ENCODE measurements at places on chromosomes 1 and 21.

DNA sequence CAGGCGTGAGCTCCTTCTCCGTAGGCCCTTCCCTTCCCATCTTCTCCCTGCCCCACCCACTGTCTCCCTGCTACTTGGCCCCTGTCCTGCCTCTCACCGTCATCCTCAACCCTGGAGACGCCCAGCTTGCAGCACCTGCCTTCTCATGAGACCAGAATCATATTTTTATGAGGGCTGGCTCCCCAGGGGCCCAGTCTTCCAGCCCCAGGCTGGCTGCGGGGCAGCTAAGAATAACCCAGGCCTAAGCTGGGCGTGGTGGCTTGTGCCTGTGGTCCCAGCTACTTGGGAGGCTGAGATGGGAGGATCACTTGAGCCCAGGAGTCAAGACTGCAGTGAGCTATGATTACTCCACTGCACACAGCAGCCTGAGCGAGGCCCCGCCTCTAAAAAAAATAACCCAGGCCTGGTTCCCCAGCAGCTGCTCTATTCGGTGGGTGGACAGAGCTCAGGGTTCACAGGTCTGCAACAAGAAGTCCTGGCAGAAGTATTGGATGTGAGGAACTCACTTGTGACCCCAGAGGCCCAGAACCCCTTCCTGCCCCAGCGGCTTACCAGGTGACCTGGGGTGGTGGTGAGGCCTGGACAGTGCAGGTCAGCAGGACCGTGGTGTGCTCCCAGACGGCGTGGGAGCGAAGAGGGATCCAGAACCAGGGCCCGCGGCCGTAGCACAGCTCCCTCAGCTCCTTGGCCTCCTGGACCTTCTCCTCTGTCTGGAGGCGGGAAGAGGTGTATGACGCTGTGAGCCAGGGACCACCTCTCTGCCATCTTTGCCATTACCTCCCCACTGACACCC is 6.4 kb downstream of the MYOM3 start:
- no peak for DNase-seq

DNA sequence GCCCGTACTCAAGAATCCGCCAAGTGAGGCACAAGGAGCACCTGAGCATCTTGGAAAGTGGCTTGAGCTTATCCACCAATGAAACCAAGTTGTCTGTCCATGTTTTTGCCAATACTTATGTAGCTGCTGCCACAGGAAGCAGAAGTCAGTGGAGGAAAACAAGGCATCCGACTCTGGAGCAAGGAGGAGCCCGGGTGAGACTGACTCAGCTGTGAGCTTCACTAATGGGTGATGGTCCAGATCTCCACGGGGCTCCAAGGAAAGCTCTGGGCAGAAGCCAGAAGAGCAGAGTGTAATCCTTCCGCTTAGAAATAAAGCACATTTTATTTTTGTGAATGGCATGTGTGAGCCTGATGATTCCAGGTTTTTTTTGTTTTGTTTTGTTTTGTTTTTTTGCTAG is 12.3 kb upstream of the SSR2 start:
- no peak for DNase-seq

DNA sequence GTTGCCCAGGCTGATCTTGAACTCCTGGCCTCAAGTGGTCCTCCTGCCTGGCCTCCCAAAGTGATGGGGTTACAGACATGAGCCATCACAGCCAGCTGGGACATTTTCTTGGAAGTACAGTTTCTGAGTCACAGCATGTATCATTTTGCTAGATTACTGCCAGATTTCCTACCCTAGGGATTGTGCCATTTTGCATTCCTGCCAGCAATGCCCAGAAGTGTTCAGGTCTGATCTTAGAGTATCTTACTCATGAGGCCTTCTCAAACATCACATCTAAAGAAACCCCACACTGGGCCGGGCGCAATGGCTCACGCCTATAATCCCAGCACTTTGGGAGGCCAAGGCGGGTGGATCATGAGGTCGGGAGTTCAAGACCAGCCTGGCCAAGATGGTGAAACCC is 10.2 kb downstream of the BMP8A start:
- no peak for DNase-seq

DNA sequence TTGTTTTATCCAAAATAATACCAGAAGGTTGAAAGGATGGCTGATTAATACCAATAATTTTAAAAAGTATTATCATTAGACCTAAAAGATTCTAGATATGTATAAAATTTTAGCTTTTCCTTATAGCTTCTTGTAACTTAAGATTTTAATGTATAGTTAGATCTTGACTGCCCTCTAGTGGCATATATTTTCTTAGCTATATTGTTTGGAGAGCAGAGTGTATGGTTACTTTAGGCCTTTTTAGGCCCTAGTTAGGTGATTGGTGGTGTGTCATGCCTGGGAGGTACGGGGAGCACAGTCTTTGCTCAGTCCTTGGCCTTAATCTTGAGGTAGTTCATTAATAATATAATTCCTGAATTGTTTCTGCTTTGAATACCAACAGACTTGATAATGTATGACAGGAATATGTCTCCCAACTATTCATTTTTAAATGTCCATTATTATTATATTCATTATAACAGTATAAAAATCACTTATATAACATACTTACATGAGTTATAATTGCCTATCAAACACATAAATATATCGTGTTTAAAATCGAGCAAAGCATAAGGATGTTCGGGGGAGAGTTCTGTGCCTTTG is 328.4 kb downstream of the ZP4 start:
- peak; percentile 33 for DNase-seq

DNA sequence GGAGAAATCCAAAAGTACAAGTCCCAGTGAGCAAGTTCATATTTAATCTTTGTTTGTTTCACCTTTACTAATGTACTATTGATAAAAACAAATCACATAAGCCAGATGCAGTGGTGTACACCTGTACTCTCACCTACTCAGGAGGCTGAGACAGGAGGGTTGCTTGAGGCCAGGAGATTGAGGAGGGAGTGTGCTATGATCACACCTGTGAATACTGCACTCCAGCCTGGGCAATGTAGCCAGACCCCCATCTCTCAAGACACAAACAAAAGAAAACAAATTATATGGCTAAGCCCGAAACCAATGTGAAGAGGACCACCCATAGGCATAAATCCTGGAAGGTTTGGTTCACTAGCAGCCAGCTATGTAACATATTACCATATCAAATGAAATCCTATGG is 9.6 kb upstream of the USP24 start:
- no peak for DNase-seq

- no peak for DNase-seq
Measured at GRCh38 chr1:234281826-234282489, 91.3 kb upstream of the COA6 start.

- no peak for DNase-seq
Measured at GRCh38 chr1:17763417-17763816, 8.3 kb downstream of the ACTL8 start.

DNA sequence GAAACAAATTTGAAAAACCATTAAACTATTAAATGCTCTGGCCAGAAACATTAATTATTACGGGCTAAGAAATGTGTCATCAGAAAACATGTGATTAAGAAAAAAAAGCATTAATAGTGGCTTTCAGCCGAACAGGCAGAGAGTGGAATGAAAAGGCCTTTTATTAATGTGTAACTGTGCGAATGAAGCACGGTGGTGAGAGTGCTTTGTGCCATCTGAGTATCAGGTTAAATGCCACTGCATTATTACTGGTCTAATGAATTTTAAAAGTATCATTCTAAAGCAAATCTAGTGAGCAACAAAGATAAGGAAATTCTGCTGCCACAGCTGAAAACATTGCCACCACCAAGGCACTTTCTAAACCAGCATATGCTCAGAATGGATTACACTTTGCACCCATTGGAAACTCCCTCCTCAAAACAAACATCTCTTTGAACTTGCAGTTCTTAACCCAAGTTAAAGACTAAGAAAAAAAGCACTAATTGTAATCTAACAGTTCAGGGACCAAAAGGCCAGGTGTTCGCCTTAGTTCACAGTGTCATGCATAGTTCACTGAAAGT is 30.0 kb upstream of the SSX2IP start:
- no peak for DNase-seq

DNA sequence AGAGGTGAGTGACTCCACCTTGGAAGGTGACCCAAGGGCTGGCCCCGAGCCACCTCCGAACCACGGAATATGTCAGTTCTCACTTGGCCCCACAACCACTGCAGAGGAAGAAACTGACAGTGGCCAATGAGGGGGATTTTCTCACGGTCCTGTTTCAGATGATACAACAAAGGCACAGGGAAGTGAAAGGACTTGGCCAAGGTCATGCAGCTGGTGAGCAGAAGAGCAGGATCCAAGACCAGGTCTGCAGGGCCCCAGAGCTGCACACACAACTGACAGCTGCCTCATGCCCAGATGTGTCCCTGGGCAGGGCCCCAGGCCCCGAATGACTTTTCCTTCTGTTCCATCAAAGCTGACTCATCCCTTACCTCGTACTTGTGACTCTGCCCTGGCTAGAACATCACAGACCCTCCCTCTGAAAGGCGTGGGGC is 25.8 kb upstream of the EVA1B start:
- peak; percentile 28 for DNase-seq

GRCh38 chr1:204633665-204634064 is 51.9 kb downstream of the LRRN2 start:
- DNase-seq, result no peak

- no peak for DNase-seq
Measured at GRCh38 chr21:31476263-31477022, 132.4 kb upstream of the TIAM1 start.

DNA sequence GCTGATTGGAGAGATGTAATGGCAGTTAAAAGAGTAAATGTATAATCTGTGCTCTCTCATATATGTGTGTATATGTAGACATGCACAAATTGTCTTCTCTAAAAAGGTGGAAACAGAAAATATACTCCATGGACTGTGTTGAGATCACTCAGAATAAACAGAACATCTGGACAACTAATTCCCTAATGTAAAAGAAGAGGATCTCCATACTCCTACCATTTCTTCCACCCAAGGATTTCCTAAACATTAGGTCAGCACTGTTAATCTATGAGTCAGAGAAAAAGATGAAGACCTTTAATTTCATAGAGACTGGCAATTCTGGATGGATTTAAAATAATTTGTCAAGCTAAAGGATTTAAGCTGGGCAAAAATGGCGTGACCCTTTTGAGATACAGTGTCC is 80.1 kb downstream of the ESRRG start:
- no peak for DNase-seq

- no peak for DNase-seq
Measured at GRCh38 chr1:100927276-100927675, 31.4 kb downstream of the SLC30A7 start.

DNA sequence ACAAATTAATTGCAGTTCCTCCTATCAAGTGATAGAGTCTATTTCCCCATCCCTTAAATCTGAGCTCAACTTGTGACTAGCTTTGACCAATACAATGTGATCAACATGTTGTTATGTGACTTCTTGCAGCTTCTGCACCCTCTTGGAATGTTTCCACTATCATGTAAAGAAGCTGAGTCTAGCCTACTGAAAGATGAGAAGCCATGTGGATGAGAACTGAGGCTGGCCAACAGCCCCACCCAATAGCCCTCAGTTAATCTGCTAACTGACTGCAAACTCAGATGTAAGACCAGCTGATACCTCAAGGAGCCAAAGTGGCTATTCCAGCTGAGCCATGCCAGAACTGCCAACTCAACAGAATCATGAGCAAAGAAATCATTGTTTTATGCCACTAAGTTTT is 44.0 kb downstream of the LYST start:
- DNase-seq, result no peak

DNA sequence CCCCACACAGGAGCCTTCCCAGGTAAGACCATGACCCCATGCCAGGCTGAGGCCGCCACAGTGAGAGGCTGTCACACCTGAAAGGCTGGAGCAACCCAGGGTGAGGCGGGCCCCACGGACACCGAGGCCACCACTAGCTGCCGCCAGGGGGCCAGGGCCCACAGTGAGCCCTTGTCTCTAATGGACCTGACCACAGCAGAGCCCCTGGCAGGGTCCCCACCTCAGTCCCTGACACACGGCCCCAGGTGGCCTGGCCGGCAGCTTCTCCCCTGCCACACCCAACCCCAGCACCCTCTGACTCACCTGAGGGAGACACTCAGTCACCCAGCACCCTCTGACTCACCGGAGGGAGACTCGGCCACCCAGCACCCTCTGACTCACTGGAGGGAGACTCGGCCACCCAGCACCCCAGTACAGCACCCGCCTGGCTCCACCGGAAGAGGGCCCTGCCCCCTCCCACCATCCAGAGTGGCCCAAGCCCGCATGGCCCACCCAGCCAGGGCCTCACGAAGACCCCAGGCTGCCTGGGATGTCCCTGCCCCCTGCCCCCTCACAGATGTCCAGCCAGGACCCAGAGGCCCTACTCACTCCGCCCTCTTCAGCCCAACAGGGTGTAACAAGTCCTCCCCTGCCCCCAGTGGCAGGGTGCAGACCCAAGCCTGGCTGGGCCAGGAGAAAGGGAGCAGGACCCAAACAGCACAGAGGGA is 4.4 kb downstream of the DVL1 start:
- DNase-seq, result peak; percentile 70

DNA sequence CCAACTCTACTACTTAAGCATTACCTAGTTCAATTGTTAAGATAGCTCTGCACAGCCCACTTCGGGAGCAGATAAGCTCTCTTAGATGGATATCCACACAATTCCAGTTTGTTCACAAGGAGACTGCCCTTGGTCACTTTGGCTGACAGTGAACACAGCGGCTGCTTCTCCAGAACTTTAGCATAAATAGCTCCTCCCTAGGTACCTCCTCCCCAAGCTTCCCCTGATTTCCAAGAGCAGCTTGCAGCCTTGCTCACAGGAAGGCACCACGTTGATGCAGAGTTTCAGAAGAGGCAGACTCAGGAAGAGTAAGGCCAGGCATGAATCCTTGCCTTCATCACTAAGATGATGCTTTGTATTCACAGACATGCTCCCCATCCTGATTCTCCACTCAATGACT is 24.7 kb downstream of the TFF3 start:
- no peak for DNase-seq

DNA sequence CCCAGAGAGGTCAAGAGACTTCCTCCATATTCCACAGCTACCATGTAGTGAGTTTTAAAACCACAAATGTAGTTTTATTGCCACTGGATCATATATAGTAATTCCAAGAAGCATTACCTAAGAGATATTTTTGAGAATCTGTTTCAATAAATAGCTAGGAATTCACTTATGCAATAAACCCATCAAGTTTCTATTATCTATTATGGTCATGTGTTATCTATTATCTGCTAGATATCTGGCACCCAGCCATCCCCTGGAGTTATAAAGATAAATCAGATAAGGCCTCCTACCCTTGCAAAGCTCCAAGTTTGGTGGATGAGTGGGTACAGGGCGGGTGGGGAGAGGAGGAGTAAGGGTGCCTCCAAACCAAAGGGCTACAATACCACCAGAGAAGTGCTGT is 10.3 kb upstream of the VWA5B1 start:
- no peak for DNase-seq
